ENCODE measurements at places on chromosomes 5 and 9.
A peak's percentile ranks its signal among the peaks of the same experiment; 100 is the strongest.

- DNase-seq = no peak
Observed at GRCh38 chr9:83342006-83342405, 196.2 kb downstream of the FRMD3 start.

GRCh38 chr9:4743131-4743875 is 2.3 kb upstream of the AK3 start:
- no peak for DNase-seq

GRCh38 chr5:100761192-100761591 is 141.9 kb downstream of the ST8SIA4 start:
- no peak for DNase-seq

DNA sequence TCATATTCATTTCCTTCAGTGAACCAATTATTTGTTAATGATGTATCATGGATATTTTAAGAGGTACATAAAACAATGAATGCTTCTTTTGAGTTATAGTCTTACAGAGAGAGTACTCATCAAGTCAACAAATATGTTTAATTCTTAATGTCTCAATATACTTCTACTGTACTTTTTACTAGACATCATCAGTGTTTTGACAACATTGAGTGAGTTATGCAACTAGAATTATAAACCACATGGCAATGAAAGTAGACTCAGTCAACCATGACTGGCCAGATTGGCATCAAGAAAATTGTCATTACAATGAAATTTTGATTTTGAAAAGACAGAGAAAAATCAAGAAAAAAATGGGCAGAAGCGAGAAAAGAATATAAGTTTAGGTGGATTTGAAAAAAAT is 1248.1 kb upstream of the CDH18 start:
- DNase-seq = no peak

GRCh38 chr5:5252106-5252505 is 112.0 kb downstream of the ADAMTS16 start:
- DNase-seq = no peak

DNA sequence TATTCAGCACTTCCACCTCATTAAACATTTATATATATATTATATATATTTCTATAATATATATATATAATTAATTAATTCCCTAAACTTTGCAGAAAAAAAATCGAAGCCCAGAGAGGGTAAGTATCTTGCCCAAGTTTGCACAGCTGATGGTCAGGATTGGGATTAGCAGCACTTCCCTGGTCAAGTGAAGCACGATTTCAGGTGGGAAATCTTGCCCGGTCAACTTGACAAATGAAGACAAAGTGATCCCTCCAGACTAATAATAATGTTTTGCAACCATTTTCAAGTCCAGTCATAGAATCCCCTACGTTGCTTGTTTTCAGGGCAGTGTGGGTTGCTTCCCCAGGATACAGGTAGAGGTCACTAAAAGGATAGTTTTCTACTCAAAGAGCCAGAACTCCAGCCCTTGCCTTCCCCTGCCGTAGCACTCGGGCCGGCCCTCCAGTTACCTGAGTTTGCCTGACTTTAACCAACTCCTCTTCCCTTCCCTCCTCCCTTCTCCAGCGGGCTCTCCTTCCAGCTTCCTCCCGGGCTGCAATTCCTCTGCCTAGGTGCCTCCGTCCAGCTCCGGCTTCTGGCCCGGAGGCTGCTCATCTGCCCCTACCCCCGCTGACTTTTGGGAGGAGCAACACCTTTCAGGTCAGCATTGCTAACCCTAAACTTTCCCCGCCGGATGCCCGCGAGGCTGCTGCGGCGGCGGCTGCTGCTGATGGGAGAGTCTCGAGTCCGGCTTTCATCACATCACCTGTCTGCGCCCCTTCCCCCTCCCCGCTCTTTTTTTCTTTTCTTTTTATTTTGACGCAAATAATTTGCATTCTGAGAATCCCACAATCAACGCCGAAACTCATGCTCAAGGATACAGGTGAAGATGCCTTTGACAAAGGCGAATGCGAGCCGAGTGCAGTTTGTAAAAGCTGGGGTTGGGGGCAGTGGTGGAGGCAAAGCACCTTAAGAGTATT is 930 bp downstream of the PRLR start:
- peak; percentile 68 for DNase-seq

Measured in GM13976 (cell line).